ENCODE measurements at places on chromosomes 4 and X. TPM values are rescaled to one million over a fixed set of nuclear protein-coding genes. Genes with fewer than 3 reads are reported as not detected.

Gene ARR3
- not detected for total RNA-seq

Gene NUDT11
- total RNA-seq: 3.7 TPM

Gene P2RY10
- total RNA-seq: 0.52 TPM

Gene COL25A1
- total RNA-seq: 3.7 TPM

Gene DCHS2
- total RNA-seq: 18.3 TPM

Gene CSN1S1
- total RNA-seq: not detected

Gene GAB3
- total RNA-seq: 5.7 TPM

Gene SSX4B
- not detected for total RNA-seq

Gene TCEAL2
- total RNA-seq: not detected

Gene UBA6
- total RNA-seq: 36.0 TPM

Gene BEND4
- under 0.01 TPM for total RNA-seq

Gene SPACA5
- total RNA-seq: not detected

Gene CLNK
- not detected for total RNA-seq

Gene HSFX3
- not detected for total RNA-seq

Gene TSPAN7
- 25.6 TPM for total RNA-seq

All from skeletal muscle tissue (tissue), 5 donors.